Vagina (tissue), 2 donors: ENCODE measurements at places on chromosomes 3 and 15. TPM values are rescaled to one million over a fixed set of nuclear protein-coding genes. Genes with fewer than 3 reads are reported as not detected.

Gene CCRL2
- total RNA-seq: not detected

Gene STAC
- 3.9 TPM for total RNA-seq

Gene BNC1
- total RNA-seq: 18.2 TPM

Gene STRA6
- 0.98 TPM for total RNA-seq

Gene TMEM158
- total RNA-seq: 1.2 TPM

Gene GOLGA8H
- total RNA-seq: not detected

Gene CGNL1
- total RNA-seq: 38.3 TPM

Gene PPP2R3A
- total RNA-seq: 15.5 TPM

Gene EPHA6
- total RNA-seq: 1.2 TPM

Gene LRRN1
- 1.7 TPM for total RNA-seq

Gene ZNF501
- 2.7 TPM for total RNA-seq

Gene CX3CR1
- total RNA-seq: not detected

Gene CLDN1
- 48.6 TPM for total RNA-seq

Gene CLDN16
- 0.49 TPM for total RNA-seq
